Stimulated activated CD4-positive, alpha-beta T cell treated with anti-CD3 and anti-CD28 coated beads, Interleukin-1b, Interleukin-23, amount 100 ng/mL, for 1 hour (primary cell): ENCODE measurements at places on chromosomes 2 and 18.

- DNase-seq = no peak
Observed at GRCh38 chr18:34224423-34225217, at the start of gene NOL4. TSS of gene NOL4 (minus strand) at chr18:34224913. CDS start at chr18:34223253, 1,660 bp downstream.

GRCh38 chr2:143217512-143218115 lies 88.4 kb downstream of the ARHGAP15 start:
- DNase-seq = no peak

GRCh38 chr18:58284699-58285448 lies 240.8 kb downstream of the NEDD4L start:
- DNase-seq = no peak

DNA sequence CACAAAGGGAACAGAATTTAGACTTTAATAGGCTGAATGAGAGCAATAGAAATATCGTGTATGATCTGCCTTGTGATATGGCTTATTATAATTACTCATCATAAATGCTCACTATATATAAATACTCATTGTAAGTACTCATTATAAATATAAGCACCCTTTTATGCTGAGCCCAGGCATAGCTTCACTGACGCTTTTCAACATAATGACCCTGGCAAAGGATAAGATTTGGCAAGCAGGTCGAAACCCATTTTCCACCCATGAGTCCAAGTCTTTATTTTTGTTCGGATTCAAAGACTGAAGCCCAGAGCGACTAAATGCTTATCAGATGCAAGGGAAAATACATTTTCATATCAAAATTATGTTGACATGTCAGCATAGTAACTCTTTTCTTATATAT lies 500.4 kb downstream of the SLC4A3 start:
- no peak for DNase-seq

GRCh38 chr2:213317929-213318328 lies 33.7 kb downstream of the SPAG16 start:
- no peak for DNase-seq

GRCh38 chr2:74415762-74416395 lies 5.5 kb downstream of the C2orf81 start:
- no peak for DNase-seq
